T-helper 9 cell (primary cell): ENCODE measurements at places on chromosomes 7 and 10.

GRCh38 chr7:22399546-22399945 lies 42.6 kb upstream of the RAPGEF5 start:
- no peak for DNase-seq

DNA sequence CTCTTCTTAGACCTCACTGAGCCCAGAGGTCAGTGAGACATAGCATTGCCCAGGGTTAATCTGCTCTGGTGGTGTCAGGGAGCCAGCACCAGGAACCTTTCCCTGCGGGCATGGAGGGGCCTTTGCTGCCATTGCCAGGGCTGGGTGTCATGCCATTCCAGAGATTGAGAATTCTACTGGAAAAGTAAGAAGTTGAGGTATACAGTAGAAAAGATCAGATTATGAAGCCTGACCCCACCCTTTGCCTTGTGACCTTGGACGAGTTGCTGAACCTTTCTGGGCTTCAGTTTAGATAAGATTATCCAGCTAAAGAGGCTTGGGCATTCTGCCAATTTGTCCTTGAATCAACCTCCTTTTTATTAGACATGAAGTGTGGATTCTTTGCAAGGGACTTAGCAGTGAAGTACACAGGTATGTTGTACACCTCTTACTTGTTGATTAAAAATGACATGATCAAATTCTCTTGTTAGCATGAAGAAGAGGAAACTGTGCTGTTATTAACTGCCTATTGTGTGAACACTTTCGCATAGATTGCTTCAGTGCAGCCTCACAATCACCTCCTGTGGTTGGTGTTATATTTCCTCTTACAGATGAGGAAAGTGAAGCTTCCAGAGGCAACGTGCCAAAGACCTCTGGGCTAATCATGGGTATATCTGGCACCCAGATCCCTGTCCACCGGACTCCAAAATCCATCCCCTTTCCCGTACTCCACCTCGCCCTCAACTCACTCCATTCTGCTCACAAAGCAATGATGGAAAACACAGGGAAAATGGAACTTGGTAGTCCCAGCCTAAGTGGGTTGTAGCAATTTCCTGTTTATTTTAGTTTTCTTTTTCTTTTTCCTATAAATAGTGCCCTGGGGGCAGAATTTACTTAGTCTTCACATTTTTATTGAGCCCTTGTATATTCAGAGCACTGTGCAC lies 151.3 kb downstream of the CAMK1D start:
- no peak for DNase-seq

DNA sequence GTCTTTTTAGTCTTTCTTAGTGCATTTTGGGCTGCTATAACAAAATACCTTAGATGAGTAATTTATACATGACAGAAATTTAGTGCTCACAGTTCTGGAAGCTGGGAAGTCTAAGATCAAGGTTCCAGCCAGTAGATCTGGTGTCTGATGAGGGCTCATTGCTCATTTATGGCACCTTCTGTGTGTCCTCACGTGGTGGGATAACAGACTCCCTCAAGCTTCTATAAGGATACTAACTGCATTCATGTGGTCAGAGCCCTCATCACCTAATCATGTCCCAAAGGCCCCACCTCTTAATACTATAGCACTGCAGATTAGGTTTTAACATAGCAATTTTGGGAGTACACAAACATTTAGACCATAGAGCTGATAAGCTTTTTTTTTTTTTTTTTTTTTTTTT lies 80.4 kb downstream of the ZNRF2 start:
- no peak for DNase-seq

DNA sequence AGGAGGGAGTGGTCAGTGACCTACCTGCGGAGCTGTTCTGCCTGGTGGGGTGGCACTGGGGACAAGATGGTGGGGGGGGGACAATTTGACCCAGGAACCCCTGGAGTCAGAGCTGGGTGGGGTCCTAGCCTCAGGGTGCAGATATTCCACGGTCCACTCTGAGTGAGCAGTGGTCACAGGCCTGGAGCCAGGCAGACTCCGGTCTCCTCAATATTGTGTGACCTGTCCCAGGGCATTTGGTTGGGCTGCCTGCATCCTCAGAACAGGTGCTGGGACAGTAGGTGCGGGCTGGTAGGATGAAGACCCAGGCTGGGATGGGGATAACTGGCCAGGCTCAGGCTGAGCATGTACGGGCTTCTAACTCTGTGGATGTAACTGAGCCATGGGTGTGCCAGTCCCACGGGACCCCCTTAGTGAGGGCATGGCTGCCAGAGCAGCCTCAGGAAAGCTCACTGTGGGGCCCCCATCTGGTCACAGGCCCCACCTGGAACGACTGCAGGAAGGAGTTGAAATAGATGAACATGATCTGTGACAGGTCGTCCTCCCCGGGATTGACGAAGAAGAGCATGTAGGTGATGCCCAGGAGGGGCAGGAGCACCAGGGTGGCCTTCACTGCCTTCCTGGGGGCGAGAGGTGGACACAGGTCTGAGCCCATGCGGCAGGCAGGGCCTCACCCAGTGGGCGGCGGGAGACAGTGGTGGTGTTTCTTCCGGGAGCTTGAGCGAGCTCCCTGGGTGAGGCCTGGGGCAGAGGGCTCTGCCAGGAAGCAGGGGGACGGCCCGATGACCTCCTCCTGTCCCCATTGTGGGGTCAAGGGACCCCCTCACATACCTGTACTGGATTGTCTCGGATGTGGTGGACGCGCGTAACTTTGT lies 26.9 kb downstream of the CRHR2 start:
- no peak for DNase-seq

DNA sequence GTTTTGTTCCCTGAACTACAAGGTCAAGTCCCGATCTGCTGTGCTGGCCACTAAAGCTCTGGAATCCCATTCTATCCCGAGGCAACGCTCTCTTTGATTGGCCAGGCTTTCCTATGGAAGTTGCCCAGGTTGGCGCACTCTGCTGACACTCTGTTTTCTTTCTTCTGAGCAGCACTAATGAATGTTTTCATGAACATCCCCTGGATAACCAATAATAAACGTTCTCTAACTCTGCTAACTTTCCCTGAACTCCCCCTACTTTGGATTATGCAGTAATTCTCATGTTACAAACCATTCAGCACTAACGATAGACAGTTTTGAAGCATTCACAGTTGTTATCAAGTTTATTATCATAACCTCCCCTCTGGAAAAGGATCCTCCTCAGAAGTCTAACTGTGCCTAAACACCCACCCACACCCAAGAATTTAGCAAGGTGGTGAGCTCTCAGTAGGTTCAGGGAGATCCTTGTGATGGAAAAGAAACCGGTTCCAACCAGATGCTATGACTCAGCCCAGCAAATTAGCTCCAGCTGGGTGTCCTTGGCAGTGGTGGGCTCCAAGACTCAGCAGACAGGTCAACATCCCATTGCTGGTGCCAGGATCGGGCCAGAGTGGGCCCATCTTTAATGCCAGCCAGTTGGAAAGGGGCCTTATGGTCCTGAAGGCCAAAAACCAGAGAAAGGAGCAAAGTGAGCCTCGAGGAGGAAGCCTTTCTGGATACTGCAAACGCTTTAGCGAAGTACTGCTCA lies 68.4 kb downstream of the CREB3L2 start:
- no peak for DNase-seq

DNA sequence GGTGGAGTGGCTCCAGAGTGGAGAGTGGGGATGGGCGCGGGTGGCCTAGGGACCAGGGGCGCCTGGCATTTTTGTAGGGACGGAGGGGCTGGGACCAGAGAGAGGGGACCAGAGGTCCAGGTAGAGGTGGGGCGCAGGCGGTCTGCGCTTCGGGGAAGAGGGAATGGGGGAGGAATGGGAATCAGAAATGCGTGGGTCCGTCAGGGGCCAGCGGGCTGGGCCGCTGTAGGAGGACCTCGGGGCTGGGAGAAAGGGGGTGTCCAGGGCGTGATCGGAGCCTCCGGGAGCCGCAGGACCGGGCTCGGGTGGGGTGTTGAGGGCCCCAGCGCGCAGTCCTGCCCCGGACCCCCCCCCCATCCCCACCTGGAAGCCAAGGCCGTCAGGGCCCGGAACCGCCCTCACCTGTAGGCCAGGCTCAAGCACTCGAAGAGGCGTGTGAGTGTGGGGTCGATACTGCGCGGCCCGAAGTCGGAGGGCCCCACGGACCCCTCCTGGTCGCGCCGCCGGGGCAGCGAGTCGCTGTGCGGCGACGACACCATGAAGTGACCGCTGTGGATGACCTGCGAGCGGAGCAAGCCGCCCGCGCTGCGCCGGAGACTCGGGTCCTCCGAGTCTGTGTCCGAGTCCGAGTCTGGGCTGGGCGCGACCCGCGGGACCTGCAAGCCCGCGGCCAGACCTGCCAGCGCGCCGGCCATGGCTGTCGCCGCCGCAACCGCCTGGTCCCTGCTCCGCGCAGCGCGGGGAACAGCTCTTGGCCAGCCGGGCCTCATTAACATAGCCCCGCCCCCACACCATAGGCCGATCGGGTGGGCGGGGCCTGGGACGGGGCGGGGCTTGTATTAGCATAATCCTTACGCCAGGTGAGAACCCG lies at the start of gene MLXIPL:
TSS of gene MLXIPL (minus strand) at position 725 of the 871 bp plus-strand sequence. CDS start at position 695, 30 bp downstream.
- peak; percentile 54 for DNase-seq

GRCh38 chr10:131743190-131744151 lies 157.3 kb upstream of the PPP2R2D start:
- DNase-seq: no peak

DNA sequence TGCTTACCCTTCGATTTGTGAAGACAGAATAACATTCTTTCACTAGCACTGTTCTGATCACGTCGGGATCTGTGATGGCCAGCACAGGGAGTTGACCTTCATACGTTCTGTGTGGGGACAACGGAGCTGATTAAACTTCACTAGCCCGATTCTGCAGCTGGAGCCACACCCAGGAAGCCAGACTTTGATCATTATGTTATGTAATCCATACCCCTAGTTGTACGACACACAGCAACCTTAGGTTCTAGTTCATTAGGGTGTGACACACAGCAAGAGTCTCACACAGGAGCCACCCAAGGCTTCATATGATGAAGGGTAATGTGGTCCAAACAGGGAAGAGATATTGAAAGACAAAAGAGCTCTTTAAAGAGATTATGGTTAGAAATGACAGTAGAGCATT lies 7.2 kb downstream of the CYP3A5 start:
- no peak for DNase-seq

DNA sequence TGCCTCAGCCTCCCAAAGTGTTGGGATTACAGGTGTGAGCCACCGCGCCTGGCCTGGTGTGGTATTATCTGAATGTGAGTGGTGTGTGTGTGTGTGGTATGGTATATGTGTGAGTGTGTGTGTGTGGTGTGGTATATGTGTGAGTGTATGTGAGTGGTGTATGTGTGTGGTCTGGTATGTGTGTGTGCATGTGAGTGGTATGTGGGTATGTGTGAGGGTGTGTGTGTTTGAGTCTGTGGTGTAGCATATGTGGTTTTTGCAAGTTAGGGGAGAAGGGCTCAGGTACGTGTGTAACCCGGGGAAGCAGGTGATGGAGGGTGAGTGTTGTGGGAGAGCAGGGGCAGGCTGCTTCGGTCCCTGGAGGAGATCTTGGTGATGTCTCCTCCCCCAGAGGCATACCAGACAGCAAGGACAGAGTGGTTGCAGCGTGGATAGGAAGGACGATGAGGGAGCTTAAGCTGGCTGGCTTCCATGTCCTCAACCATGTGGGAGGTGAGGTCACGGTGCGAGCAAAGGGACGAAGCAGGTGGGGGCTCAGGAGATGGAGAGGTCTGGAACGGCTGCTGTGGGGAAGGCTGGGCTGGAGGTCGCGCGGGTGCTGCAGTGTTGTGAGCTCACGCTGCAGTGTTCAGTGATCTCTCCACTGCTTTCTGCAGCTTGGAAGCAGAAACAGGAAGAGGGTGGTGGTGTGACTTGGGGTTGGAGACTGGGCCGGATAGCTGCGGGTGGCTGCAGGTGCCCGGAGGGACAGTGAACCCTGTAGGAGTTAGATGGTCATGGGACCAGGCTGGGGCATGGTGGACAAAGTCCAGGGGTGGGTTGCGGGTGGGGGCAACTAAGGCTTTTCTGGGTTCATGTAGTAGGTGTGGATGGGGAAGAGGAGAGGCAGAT lies 5.0 kb downstream of the ZYX start:
- no peak for DNase-seq

DNA sequence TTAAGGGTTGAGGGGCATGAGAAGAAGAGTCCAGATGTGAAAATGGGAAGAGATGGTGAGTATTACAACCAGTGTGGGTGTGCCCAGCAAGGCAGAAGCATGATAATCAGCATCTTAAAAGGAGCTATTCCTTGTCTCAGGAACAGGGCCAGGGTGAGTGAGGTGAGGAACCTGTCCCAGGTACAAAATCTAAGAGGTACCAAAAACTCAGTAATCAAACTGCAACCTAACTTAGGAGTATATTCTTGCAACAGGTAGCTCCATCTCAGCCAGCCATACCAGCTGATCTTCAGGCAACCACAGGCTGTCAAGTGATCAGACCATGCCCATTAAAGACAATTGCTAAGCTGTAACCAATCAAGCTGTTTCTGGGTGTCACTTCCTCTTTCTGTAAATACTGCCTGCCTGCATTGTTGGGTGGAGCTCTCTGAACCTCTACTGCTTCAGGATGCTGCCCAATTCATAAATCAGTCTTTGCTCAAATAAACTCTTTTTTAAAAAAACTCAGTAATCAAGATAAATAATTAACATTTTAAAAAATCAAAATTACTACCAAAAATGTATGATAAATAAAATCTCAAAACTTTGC lies 7.4 kb downstream of the KEL start:
- DNase-seq: no peak

GRCh38 chr7:157097569-157097968 lies 41.2 kb upstream of the UBE3C start:
- no peak for DNase-seq

DNA sequence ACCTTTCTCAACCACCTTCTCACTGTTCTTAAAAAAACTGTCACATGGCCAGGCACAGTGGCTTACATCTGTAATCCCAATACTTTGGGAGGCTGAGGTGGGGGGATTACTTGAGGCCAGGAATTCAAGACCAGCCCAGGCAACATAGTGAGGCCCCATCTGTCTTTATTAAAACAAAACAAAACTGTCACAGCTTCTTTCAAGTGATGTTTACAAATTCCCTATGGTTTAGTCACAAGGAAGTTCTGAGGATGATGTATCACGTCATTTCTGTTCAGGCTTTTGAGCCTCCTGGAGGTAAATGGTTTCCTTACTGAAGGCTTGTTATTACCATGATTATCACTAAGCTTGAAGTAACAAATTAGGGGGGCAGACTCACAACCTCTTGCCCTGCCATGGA lies 186.2 kb downstream of the CFTR start:
- no peak for DNase-seq

GRCh38 chr7:148580446-148580845 lies 10.1 kb upstream of the C7orf33 start:
- no peak for DNase-seq

DNA sequence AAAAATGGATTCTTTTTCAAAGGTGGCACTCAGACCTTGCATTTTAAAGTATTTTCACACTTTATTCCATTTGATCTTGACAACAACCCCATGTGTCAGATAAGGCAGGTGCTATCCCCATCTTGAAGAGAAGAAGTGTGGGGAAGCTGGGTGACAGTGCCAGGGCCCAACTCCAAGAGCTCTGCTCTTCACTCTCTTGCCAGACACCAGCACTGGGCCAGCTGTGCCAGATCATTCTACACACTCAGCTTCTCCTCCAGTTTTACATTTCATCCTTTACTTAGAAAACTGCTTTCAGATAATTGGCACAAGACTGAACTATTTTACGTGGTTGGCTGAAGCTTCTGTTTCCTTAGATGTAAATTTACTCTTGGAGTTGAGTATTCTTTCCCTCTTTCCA lies 64.4 kb downstream of the ENO4 start:
- DNase-seq: no peak

- DNase-seq: no peak
Observed at GRCh38 chr7:34096198-34096651, 190.9 kb downstream of the BMPER start.
